Osteocyte (in vitro differentiated cells): ENCODE measurements at places on chromosomes 16 and 17. TPM values are rescaled to one million over a fixed set of nuclear protein-coding genes. Genes with fewer than 3 reads are reported as not detected.

Gene AOC3
- 1.1 and 1.3 TPM in 2 replicates for total RNA-seq

Gene ARRB2
- 19.4 and 23.6 TPM in 2 replicates for total RNA-seq

Gene PRSS53
- total RNA-seq = 2.8 and 3.2 TPM in 2 replicates

Gene SDK2
- 16.5 and 19.4 TPM in 2 replicates for total RNA-seq

Gene SULT1A2
- 0.51 TPM in 1 of 2 replicates, not detected in the other for total RNA-seq

Gene CFAP97D1
- total RNA-seq = not detected in 2 replicates

Gene FN3K
- 22.9 and 25.2 TPM in 2 replicates for total RNA-seq

Gene NPIPB6
- total RNA-seq = 5.2 and 7.0 TPM in 2 replicates

Gene EFCAB13
- total RNA-seq = 1.9 and 2.7 TPM in 2 replicates

Gene NPIPB9
- total RNA-seq = 2.6 and 4.2 TPM in 2 replicates

- no peak overlapping the region for H3K4me3 ChIP-seq
- DNase-seq = no peak
- H3K27me3 ChIP-seq = no peaks in the 10 kb centered on the region
- H3K27ac ChIP-seq = no peak overlapping the region
- H3K36me3 ChIP-seq = no peaks in the 10 kb centered on the region
Observed at GRCh38 chr16:50675686-50676610, 5.2 kb downstream of the SNX20 start.

GRCh38 chr16:67865318-67865717 lies 7.5 kb upstream of the EDC4 start:
- H3K4me3 ChIP-seq = no peak overlapping the region
- no peak overlapping the region for H3K27ac ChIP-seq
- no peak for DNase-seq
- H3K36me3 ChIP-seq = peaks cover 20% of the 10 kb centered on the region
- no peaks in the 10 kb centered on the region for H3K27me3 ChIP-seq

GRCh38 chr16:46889942-46890300 lies 5.8 kb downstream of the GPT2 start:
- H3K4me3 ChIP-seq = no peak overlapping the region
- peaks cover 27% of the 10 kb centered on the region for H3K4me1 ChIP-seq
- DNase-seq = no peak
- H3K27ac ChIP-seq = no peak overlapping the region
- peaks cover 7% of the 10 kb centered on the region for H3K36me3 ChIP-seq
- H3K27me3 ChIP-seq = no peaks in the 10 kb centered on the region

- DNase-seq = no peak
- no peaks in the 10 kb centered on the region for H3K36me3 ChIP-seq
- H3K27ac ChIP-seq = no peak within 1 kb of the TSS
- H3K27me3 ChIP-seq = peaks cover 3% of the 10 kb centered on the region
Observed at GRCh38 chr17:6755731-6756184, at the start of gene XAF1. Gene XAF1, plus strand, starts transcription at chr17:6756046. Its CDS starts 33 bp downstream, at chr17:6756079.

DNA sequence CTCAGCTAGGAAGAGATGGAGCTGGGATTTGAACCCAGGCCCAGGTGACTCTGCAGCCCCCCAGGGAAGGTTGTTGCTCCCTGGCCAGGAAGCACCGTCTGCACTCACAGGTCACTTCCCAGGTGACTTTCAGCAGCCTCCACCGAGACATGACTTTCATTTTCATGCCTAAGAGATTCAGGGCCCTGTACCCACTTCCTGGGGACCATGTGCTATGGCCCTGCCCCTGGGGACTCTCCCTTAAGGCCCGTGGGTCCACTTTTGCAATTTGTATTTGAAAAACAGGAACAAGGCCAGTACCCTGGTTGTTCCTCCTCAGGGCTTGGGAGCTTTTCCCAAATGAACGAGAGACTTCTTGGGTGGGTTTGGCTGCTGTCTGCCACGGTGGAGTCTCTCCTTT lies 191.0 kb downstream of the IRF8 start:
- H3K36me3 ChIP-seq = no peaks in the 10 kb centered on the region
- DNase-seq = no peak
- H3K27me3 ChIP-seq = peaks cover 25% of the 10 kb centered on the region
- H3K4me3 ChIP-seq = no peak overlapping the region

DNA sequence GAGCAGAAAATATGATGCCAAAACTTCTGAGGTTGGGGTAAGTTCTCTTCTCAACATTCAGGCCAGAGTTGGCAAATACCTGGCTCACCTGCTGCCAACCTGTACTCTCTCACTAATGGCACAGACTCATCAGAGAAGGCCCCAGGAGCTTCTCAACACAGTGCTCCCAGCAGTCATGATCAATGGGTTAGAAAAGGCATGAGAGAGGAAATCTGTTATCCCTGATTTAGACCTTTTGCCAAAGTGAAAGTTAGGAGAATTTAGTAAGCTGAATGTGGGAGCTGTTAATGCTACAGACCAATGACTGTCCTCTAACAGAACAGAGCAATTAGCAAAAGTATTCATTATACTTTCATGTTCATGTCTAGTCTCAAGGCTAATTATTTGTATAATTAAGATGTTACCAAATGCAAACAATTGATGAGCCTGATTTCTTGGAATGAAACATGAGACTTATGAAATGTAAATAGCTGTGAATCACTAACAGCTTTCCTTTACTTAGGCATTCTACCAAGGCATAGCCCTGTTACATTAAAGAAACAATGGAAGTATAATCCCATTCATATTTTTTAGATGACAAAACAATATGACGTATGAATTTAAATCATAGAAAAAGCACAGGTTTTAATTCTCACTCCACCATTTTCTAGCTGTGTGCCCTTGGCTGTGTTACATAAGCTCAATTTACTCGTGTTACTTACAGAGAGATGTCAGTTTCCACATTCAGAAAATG lies 68.7 kb upstream of the MARCHF10 start:
- H3K4me1 ChIP-seq = peaks cover 6% of the 10 kb centered on the region
- no peak for DNase-seq
- no peak overlapping the region for H3K27ac ChIP-seq
- H3K36me3 ChIP-seq = no peaks in the 10 kb centered on the region
- H3K4me3 ChIP-seq = no peak overlapping the region

DNA sequence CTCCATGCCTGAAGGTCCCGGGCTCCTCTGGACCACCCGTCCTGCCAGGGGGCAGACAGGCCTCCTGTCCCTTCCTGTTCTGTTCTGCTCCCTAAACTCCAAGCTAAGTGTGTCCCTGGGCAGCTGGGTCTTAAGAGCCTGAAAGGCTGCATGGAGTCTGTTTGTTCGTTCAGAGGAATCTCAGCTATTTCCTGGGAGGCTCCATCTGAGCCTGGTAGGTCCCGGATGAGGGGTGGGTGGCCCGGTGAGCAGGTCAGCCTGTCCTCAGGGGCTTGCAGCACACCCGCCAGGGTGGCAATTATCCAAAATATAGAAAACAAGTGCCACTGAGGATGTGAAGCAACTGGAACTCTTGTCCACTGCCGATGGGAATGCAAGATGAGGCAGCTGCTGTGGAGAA lies 12.6 kb downstream of the ACTG1 start:
- no peaks in the 10 kb centered on the region for H3K27me3 ChIP-seq
- peaks cover 8% of the 10 kb centered on the region for H3K4me1 ChIP-seq
- H3K27ac ChIP-seq = no peak overlapping the region
- H3K4me3 ChIP-seq = no peak overlapping the region

DNA sequence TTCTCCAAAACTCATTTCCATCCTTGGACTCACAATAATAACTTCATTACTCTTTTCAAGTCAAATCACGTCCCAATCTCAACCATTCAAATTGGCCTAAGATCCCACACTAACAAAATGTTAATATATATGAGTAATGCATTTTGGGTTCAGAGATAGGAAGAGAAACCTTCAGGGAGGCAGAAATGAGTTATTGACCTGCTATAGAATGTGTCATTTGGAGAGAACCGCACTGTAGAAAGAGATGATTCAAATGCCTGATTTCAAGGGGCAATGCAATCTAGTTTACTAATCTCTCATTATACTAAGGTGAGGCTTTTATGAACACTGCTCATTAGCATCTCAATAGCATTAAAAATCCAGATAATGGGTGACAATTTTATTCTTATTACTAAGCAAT lies 1595.0 kb upstream of the GOT2 start:
- no peak overlapping the region for H3K27ac ChIP-seq
- DNase-seq = no peak
- no peaks in the 10 kb centered on the region for H3K36me3 ChIP-seq
- no peaks in the 10 kb centered on the region for H3K27me3 ChIP-seq
- no peak overlapping the region for H3K4me3 ChIP-seq

DNA sequence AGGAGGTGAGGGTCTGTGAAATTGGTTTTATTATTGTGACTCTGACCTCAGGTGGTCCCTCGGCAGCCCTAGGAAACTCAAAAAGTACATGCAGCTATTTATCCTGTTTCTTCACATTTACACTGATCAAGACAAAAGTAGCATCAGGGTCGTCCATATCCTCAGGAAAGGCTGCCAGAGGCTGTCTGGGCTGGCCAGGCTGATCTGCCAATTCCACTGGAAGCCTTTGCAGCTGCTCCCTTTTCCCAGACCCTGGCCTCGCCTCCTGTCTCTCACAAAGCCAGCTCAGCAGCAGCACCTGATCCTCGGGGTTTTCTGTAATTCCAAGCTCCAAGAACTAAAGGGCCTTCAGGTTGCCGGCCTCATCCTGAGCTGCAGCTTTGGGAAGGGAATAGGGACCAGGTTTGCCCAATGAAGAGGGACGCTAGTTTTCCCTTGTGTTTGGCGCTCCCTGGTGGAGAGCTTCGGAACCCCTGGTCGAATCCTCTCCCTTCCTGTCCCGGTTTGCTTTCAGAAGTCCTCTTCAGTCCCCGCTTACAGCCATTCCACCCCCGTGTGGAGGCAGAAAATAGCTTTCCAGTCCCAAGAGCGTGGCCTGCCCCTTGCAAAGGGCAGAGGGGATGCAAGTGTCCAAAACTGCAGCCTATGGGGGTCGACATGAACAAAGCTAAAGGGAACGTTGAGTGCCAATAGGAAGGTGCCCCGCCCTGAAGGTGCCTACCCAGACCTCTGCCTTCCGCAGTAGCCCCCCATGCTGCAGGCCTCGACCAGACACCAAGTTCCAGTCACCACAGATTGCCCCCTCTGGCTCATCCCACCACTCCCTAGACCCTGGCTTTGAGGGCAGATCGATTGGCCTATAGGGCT lies 13.4 kb downstream of the MFSD6L start:
- no peak overlapping the region for H3K4me3 ChIP-seq
- H3K27ac ChIP-seq = no peak overlapping the region
- peaks cover 2% of the 10 kb centered on the region for H3K27me3 ChIP-seq
- no peaks in the 10 kb centered on the region for H3K4me1 ChIP-seq
- peak; percentile 90 for DNase-seq

DNA sequence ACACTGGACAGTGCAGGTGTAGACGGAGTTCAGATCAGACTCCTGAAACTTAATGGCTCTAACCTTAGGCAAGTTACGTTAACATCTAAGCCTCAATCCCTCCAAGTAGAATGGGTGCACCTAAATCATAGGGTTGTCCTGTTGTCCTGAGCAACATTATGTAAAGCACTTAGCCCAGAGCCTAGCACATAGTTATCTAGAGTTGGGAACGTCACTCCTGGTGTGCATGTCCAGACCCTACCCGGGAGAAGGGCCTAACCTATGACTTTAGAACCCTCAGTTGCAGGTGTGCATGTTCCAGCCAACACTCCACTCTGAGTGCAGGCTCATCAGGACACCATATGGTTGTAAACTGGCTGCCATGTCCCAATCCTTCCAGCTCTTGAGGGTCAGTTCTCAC lies 26.0 kb downstream of the LIG3 start:
- H3K27ac ChIP-seq = no peak overlapping the region
- no peak for DNase-seq
- H3K4me1 ChIP-seq = no peaks in the 10 kb centered on the region
- peaks cover 26% of the 10 kb centered on the region for H3K36me3 ChIP-seq
- no peak overlapping the region for H3K4me3 ChIP-seq

DNA sequence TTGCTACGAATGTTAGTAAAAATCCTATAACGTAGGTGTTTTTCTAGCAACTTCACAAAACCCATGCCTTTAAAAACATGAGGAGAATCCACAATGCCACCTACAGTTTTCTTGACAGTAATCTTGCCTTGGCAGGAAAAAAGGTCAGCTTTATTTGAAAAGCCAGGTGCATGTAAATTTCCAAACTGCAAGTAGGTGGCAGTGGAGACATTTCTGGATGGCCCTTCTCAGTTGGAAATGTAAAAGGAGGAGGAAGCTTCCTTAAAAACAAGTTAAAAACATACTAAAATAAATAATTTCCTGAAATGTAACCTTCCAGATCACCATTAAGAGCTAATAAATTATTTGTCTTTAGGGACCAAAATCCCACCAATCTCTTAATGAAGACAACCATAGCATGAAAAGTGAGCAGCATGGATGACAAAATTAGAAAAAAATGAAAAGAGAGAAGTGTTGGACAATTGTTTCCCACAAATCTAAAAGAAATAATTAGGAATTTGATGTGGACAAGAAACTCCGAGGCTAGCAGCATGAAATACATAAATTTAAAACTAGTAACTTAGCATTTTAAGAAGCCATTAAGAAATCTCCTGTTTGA lies 152.2 kb downstream of the SNX11 start:
- no peak overlapping the region for H3K4me3 ChIP-seq
- H3K27me3 ChIP-seq = peaks cover 77% of the 10 kb centered on the region
- H3K4me1 ChIP-seq = no peaks in the 10 kb centered on the region
- no peak for DNase-seq
- H3K27ac ChIP-seq = no peak overlapping the region
- H3K36me3 ChIP-seq = no peaks in the 10 kb centered on the region

DNA sequence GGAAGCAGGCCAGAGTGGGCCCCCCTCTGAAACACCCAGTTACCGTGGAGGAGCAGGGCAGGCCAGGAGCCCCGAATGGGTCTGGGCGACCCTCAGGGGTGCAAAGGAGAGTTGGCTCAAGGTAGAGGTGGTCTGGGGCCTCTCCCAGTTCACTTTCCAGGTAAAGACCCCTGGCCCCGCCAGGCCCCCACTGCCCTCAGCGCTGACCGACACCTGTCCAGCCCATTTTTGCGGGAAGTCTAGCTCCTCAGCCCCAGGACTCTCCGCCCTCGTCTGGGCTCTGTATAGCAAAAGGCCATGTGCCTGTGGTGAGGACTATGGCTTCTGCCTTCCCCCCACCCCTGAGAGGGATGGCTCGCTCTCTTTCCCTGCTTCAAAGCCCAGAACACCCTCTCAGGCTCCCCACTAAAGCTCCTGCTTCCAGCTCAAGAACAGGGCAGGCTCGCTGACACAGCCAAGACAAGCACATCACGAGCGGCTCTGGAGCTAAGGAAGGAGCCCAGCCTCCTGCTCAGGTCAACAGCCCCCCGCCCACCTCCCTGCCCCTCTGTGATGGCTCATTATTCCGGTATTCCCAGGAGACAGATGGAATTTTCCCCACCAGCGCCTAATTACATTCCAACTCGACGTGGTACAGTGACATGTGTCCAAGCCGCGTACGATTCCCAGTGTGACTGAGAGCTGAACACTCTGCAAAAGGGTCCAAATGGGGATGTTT lies 59.4 kb downstream of the RTN4RL1 start:
- peak overlapping the region; percentile 40 for H3K27ac ChIP-seq
- peaks cover 33% of the 10 kb centered on the region for H3K4me1 ChIP-seq
- H3K4me3 ChIP-seq = no peak overlapping the region
- no peak for DNase-seq
- peaks cover 20% of the 10 kb centered on the region for H3K27me3 ChIP-seq
- H3K36me3 ChIP-seq = no peaks in the 10 kb centered on the region

DNA sequence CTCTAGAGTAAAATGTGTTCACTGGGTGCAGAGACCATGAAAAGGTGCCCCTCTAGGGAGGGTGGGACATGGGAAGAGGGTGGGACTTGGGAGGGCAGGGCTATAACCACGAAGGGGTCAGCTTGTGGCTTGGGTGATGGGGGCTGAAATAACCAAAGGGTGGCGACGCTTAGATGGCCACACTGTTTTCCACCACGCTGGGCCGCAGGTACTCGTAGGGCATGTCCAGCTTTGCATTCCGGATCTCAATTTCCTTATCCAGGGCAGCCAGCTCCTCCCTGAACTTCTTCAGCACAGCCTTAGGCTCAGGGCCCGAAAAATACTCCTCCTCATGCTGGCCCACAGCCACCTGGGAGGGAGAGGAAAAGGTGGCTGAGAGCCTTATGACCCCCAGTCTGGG lies 10.0 kb downstream of the ALOX15 start:
- H3K27me3 ChIP-seq = peaks cover 31% of the 10 kb centered on the region
- DNase-seq = no peak
- H3K4me1 ChIP-seq = no peaks in the 10 kb centered on the region
- no peak overlapping the region for H3K4me3 ChIP-seq
- no peaks in the 10 kb centered on the region for H3K36me3 ChIP-seq
